ENCODE measurements at places on chromosomes 6 and 20.

DNA sequence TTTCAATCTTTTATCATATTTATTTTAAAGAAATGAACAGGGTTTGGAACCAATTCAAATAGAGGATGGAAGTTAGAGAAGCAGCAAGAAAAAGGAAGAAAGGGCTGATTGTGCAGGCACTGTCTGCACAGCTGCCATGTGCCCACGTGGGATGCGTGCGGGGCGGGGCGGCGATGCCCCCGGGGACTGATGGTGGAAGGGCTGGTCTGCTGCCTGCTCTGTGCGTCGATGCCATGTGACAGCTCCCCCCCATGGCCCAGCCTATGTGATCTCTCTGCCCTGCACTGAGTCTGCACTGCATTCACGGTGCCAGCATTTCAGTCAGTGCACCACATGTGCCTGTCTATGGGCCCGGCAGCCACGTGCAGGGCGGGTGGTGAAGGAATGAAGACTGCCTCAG is 96.4 kb downstream of the IRF4 start:
- DNase-seq = no peak

- no peak for DNase-seq
Observed at GRCh38 chr6:142300302-142300701, 1.5 kb upstream of the ADGRG6 start.

DNA sequence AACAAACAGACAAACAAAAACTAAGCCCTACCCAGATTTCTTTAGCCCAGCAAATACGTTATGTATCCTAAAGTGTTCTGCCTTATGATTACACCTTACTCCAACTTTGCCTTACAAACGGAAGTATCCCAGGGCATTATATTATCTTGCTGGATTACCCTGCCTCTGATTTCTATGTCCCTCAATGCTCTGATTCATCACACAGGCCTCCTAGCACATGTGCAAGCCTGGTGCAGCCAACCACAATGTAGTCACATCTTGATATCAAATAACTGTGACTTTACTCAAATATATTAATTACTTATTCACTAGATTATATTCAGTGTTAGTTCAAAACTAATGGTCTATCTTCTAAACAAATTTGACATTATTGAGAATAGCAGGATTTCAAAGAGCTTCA is 598.6 kb downstream of the TBC1D32 start:
- no peak for DNase-seq

DNA sequence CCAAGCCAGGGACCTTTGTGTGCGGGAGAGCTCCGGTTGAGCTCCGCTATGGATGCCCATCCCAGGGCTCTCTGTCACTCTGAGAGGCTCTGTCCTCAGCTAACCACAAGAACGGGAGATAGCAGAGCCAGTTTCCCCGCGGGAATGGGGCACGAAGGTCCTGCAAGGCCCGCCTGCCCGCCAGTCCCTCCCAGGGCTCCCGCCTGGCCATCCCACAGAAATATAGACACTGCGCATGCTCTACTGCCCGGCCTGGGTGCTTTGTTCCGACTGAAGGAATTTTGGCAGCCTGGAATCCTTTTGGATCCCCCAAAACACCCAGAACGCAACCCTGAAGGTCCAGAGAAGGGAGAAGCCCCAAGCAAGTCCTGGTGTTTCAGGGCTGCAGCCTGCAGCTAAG is 8.6 kb upstream of the DEFB110 start:
- no peak for DNase-seq

DNA sequence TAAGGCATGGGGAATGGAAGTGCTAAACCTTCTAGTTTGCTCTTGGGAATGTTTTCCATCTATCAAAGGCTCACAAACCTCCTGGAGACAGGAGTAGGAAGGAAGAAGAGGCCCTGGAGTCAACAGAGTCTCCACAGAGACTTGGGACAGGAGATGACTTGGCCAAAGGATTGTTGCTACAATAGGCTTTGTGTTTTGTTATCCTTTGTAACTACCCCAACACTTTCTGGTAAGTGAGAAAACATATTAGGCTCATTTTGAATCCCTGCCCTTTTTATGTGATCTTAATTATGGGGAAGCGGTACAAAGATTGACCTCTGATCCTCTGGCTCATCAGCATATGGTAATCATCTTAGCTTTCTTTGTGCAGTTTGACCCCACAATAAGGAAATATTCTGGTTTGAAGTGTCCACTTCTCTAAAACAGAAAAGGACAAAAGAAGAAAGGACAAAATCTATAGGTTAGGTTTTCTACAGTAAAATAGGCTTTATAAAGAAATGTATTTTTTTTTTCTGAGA is 24.1 kb upstream of the GTF3C6 start:
- no peak for DNase-seq

GRCh38 chr6:131949909-131950766 is 1.0 kb downstream of the CCN2 start:
- no peak for DNase-seq

GRCh38 chr6:2429460-2429859 is 184.1 kb upstream of the GMDS start:
- no peak for DNase-seq

- DNase-seq = no peak
Observed at GRCh38 chr20:48143435-48144081, 358.3 kb upstream of the SULF2 start.

DNA sequence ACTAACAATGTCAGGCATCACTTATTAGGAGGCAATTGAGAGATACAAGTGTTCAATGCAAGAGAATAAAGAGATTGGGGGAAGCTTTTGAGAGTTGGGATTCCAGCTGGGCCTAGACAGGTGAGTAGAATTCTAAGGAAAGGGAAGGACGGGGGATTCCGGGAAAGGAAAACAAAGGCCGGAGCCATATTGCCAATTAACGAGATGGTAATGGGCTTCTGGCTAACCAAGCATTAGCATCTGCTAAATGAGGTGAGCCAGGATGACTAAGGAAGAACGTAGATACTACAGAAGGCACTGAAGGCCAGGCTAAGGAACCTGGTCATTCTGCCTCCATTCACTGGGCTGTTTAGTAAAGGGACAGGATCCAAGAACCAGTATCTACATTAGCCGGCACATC is 10.5 kb downstream of the FYN start:
- no peak for DNase-seq

- DNase-seq = no peak
Observed at GRCh38 chr6:56444855-56445254, 197.5 kb upstream of the COL21A1 start.

GRCh38 chr20:35629427-35630145 is 14.0 kb downstream of the SPAG4 start:
- DNase-seq = no peak

All from stimulated activated CD8-positive, alpha-beta memory T cell treated with anti-CD3 and anti-CD28 coated beads, Interleukin-2, amount 100 ng/mL, for 48 hours (primary cell).